Astrocyte of the spinal cord (primary cell): ENCODE measurements at places on chromosomes 6 and 20.

- no peak for DNase-seq
Measured at GRCh38 chr20:7893014-7893730, 47.1 kb downstream of the HAO1 start.

DNA sequence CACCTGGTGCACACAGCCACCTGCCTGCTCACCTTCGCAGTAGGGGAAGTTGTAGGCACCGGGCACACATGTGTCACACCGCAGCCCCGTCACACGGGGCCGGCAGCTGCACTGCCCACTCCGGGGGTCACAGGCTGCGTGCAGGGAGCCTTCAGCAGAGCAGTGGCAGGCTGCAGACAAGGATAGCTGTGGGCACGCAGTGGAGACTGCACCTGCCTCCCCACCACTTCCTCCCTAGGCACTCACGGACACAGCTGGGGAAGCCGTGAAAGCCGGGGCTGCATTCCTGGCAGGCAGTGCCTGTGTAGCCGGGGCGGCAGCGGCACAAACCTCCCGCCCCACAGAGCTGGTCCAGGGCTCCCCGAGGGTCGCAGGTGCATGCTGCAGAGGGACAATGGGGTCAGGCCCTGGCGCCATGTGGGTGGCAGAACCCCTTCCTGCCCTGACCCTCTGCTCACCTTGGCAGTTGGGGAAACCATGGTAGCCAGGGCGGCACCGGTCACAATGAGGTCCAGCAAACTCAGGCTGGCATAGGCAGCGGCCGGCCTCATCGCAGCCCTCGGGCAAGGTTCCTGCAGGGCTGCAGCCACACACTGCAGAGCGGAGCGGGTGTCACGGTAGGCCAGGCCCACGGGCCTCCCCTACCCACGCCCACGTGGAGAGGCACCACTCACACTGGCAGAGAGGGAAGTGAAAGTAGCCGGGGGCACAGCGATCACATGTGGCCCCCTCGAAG, 29.4 kb downstream of the LAMA5 start:
- DNase-seq = no peak

- DNase-seq = no peak
Measured at GRCh38 chr20:59743767-59744485, 139.6 kb downstream of the PHACTR3 start.

- no peak for DNase-seq
Measured at GRCh38 chr6:12313992-12314589, 23.9 kb downstream of the EDN1 start.

GRCh38 chr20:24051160-24051559, 62.6 kb upstream of the GGTLC1 start:
- DNase-seq = no peak
